Fibroblast of the conjunctiva (primary cell): ENCODE measurements at places on chromosomes 7 and 10.

- DNase-seq = no peak
Measured at GRCh38 chr7:92639213-92639896, 49.2 kb upstream of the FAM133B start.

- DNase-seq = no peak
Measured at GRCh38 chr10:80646366-80646765, 108.7 kb downstream of the SH2D4B start.

DNA sequence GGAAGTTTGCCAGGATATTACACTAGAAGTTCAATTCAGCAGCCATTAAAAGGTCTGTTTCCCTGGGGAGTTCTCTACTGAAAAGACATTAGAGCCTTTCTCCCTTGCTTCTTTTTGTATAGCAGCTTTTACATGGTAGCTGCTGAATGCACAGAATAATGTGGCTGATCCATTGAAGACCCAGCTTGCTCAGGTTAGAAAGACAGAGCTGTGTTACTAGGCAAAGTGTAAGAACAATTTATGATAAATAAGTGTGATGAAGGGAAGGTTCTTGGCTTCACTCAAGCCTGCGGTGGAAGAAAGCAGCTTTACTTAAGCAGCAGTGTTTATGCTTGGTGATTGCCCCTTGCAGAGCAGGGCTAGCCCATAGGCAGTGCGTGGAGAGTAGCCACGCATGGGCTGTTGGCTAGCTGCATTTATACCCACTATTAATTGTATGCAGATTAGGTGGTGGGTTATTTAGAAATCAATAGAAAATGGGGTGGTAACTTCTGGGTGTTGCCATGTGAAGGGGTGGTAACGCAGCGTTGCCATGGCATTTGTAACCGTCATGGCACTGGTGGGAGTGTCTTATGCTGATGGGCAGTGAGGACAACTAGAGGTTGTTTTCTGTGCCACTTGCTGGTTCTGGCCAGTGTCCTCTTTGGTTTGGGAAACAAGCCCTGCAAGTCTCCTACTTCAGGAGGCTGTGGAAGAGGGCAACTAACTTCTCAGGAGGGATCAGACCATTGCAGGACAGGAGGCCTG is 942.9 kb downstream of the NRG3 start:
- DNase-seq = no peak

DNA sequence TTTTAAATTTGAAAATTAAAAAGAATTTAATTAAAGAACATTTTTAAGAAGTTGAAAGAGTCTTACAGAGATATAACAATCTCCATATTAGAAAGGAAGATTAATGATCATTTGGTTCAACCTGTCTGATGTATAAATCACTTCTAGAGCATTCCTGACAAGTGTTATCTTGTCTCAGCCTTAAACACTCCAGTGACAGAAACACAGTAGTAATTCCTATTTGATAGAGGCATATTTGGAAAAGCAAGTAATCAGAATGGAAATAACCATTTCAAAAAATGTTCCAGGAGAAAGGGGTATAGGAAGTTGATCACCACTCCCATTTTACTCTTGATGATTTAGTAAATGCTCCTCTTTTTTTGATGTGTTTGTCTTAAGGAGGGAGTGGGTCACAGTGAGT is 213.1 kb upstream of the FAM3C start:
- DNase-seq = no peak

GRCh38 chr10:101140084-101140949 is 9.2 kb downstream of the TLX1 start:
- no peak for DNase-seq

- DNase-seq = no peak
Measured at GRCh38 chr10:93461807-93462178, 20.3 kb downstream of the MYOF start.
